ENCODE measurements at places on chromosomes 11 and 22.

DNA sequence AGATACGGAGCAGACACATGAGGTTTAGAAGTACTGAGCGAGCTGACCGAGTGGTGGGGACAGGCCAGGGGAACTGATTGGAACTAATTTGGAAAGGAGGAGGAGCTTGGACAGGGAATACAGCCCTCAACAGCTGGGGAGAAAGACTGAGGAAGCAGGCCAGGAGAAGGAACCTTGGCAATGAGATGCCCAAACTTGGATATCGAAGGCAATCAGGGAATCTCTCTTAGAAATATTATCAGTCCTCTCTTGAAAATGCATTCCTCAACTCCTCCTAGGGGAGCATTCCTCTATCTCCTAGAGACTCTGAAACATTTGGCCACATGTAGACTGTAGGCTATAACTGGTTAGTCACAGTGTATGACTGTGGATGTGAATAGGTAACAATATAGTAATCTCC is 284.6 kb downstream of the GUCY1A2 start:
- DNase-seq = peak; percentile 42

- peak; percentile 95 for DNase-seq
Measured at GRCh38 chr11:44842220-44842619, 108.5 kb downstream of the TP53I11 start.

DNA sequence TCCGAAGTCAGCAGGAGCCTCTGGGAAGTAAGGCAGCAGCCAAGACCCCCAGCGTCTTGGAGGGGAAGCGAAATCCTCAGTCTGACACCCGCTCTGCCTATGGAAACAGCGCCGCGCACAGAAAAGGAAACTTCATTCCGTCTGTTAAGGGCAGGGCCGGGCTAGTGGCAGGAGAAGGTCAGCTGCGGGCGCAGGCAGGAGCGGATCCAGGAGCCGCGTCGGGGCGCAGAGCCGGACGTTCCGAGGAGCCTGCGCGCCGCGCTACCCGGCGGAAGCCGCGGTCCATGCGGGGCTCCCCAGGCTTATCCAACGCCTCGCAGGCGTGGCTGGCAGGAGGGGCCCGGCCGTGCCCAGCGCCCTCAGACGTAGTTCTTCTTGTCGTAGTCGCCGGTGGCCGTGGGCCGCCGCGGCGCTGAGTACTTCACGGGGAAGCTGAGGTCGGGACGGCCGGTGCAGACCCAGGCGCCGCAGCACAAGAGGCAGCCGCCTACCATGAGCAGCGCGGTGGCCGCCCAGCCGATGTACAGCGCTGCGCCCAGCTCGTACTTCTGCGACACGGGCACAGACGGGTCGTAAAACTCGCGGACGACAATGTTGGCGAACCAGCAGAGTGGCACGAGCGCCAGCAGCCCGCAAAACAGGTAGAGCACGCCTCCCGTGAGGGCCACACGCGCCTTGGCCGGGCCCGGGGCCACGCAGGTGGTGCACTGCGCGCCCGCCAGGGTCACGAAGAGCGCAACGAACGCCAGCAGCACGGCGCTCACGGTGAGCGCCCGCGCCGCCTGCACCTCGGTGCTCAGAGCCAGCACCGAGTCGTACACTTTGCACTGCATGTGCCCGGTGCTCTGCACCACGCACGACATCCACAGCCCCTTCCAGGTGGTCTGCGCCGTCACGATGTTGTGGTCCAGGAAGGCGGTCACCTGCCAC is 705 bp downstream of the CLDN5 start:
- DNase-seq = peak; percentile 13

DNA sequence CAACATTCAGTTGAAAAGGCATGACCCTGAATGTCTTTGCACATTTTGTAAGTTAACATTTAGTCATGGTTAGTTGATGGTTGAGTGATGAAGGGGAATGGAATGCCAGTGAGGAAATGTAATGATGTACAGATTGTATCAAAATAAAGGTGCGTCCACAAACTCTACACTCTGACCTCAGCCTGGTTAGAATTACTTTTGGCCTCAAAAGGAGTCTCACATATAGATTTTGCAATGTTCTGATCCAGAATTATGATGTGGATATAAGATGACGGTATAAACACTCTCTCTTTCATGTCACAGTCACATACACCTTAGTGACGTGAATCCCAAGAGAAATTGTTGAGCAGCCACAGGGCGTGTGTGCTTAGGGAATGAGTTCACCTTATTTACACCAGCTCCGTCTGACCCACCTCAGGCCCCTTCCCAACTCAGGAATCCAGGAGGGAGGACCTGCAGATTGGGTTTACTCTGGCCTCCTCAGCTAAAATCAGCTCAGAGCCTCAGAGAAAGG is 100.1 kb downstream of the RDX start:
- peak; percentile 89 for DNase-seq

DNA sequence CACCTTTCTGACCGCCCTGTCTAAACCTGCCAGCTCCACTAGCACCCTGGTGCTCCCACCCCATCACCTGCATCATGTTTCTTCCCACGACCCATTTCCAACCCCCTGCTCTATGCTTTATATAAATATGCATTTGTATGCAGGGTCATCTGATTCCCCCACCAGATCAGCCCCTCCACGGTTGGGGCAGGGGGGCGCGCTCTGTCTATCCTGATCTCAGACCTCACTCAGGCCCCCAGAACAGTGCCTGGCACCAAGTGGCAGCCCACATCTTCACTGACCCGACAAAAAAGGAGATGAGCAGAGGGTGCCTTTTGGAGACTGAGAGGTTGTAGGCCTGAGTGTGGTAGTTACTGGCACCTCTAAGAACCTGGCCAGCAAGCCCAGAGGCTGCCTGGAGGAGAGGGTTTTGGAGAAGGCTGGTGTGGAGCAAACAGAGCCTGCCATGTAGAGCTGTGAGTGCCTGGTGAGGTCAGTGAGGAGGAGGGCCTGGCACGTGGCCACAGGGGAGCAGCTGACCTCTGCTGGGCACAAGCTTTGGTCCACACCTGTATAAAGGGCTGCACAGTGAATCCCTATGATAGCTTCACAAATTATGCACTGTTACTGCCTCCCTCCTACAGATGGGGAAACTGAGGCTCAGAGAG is 86.3 kb upstream of the RTL6 start:
- DNase-seq = no peak

- DNase-seq = no peak
Measured at GRCh38 chr22:23380230-23380573, 199.9 kb downstream of the IGLL1 start.

DNA sequence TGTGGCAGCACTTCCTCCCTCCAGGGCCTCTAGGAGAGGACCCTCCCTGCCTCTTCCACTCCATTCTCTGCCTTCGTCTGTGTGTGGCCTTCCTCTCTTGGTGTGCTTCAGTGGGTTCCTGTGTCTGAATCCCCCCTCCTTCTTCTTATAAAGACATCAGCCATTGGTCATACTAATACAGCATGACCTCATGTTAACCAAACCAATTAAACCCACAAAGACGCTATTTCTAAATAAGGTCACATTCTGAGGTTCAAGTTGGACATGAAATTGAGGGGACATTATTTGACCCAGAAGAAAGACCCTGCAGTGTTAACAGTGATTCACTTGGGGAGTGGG is 398.6 kb downstream of the SHANK2 start:
- no peak for DNase-seq

- no peak for DNase-seq
Measured at GRCh38 chr22:30876221-30876751, 92.3 kb downstream of the MORC2 start.

- DNase-seq = no peak
Measured at GRCh38 chr11:84236436-84236835, 950.3 kb upstream of the CCDC90B start.

GRCh38 chr11:21771097-21771496 is 421.8 kb upstream of the ANO5 start:
- peak; percentile 56 for DNase-seq

- DNase-seq = no peak
Measured at GRCh38 chr11:82756765-82757639, 23.3 kb upstream of the FAM181B start.

GRCh38 chr11:68212421-68213134 is 518 bp downstream of the KMT5B start:
- peak; percentile 77 for DNase-seq

GRCh38 chr22:19859861-19860510 is 5.3 kb upstream of the GNB1L start:
- DNase-seq = no peak

- DNase-seq = no peak
Measured at GRCh38 chr11:13891911-13892310, 70.6 kb upstream of the SPON1 start.

DNA sequence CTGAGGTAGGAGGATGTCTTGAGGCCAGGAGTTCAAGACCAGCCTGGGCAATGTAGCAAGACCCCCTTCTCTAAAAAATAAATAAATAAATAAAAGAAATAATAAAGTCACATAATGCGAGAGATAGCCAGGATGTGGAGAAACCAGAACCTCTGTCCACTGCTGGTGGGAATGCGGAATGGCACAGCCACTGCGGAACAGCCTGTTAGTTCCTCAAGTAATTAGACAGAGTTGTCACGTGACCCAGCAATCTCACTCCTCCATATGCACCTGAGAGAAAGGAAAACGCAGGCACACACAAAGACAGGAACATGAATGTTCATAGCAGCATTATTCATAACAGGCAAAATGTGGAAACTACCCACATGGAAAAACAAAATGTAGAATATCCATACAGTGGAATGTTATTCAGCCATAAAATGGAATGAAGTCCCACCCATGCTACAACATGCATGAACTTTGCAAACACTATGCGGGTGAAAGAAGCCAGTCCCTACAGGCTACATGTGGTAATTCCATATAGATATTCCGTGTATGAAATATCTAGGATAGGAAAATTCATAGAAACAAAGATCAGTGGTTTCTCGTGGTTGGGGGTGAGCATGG is 27.4 kb downstream of the LIF start:
- DNase-seq = peak; percentile 49

DNA sequence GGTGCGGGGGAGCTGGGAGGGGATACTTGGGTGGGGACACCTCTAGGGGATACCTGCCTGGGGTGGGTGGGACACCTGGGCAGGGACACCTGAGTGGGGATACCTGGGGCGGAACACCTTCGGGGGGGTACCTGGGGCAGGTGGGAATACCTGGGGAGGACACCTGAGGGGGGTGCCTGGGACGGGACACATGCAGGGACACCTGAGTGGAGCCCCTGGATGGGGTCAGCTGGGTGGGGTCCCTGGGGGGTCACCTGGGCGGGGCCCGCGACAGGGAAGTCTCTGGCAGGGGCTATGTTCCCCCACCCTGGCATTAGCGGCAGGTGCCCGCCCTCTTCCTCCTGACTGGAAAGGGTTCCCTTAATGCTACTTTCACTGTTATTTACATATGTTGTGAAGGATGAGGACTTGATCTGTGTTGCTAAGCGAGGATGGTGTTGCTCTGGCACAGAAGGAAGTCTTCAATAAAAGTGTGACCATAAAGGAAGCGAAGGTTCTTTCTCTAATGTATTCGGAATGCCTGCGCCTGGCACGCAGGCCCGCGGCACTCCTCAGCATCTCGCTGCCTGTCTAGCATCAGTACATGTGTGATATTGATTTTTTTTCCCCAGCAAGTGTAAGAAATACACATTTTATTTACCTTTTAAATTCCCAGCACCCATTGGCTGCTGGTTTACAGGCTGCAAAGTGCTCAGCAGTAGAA is 801.7 kb downstream of the BRD1 start:
- DNase-seq = no peak

GRCh38 chr22:50626850-50627641 is 906 bp downstream of the ARSA start:
- DNase-seq = no peak

DNA sequence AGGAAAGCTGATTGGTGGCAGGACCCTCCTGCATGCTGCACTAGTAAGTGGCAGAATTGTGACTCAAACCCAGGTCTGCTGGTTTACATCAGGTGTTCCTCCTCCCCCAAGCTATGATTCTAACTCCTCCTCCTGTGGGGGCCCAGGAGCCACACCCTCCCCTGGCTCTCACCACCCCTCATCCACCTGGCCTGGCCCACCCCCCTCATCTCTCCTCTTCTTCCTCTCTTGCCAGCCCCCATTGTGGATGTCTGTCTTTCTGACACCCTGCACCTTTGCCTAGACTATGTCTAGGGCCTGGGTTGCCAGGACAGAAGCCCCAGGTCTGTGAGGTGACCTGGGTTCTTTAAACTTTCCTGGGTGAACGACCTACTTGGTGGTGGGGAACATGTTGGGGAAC is 59.9 kb downstream of the GRIK4 start:
- no peak for DNase-seq

- no peak for DNase-seq
Measured at GRCh38 chr11:49851511-49851910, 100.7 kb upstream of the OR4C13 start.

- DNase-seq = peak; percentile 53
Measured at GRCh38 chr11:100789500-100789899, 102.4 kb downstream of the ARHGAP42 start.

- DNase-seq = no peak
Measured at GRCh38 chr22:49508561-49508960, 319.1 kb downstream of the BRD1 start.

DNA sequence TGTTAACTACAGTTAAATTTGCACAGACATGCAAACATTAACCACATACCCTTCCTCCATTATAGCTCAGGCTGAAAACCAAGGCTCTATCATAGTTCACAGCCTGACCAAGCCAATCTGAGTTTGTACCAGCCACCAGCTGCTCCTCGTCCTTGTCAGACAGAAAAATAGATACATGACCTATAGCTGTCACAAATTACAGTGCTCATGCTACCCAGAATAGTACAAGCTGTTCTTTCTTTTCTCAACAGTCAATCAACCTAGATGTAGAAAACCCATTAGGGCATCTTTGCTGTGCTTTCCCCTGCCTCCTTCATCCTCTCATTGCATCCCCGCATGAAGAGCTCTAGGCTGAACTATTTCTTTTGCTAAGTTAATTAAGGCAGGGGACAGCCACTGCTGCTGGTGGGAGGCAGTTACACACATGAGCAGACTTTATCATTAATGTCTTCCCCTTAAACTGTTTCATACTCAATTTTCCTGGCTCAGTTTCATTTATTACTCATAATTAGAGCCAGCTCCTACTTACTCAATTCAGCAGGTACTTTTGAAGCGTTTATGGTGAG is 148.3 kb downstream of the TRPC6 start:
- no peak for DNase-seq

DNA sequence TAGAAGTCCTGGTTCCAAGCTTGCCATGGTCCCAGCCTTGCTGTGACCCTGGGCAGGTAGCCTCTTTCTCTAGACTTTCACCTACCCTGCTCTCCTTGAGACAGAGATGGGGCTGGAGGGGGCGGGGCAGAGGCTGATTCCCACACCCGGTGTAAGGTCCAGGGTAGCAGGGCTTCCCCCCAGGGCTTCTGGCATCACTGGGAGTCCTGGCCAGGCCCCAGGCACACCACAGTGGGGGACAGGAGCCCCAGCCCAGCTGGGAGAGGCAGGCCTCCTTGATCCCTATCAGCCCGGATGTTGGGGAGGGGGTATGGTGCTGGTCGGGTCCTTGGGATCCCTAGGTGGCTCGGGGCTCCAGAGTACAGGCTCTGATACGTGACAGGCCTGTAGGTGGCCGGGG is 1.7 kb upstream of the NUDT8 start:
- no peak for DNase-seq

DNA sequence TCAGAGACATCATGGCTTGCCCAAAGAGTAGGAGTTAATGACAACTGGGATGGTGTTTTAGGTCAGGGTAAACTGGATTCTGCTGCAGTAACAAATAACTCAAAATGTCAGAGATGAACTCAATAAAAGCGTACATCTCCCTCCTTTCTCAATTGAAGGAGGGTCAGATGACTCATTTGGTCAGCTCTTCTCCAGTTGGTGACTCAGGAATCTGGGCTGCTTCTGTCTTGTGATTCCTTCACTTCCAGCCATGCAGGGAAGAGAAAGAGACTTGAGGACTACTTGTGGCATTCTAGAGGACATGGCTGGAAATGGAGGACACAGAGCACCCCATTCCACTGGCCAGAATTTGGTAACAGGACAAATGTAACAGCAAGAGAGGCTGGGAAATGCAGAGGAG is 3.2 kb upstream of the SYT13 start:
- peak; percentile 84 for DNase-seq

GRCh38 chr11:120985718-120986569 is 38.0 kb upstream of the TBCEL start:
- peak; percentile 54 for DNase-seq
